ENCODE measurements at places on chromosomes 13 and 19.

GRCh38 chr19:41265395-41266153 is 1.4 kb downstream of the HNRNPUL1 start:
- peak; percentile 43 for DNase-seq

- peak; percentile 5 for DNase-seq
Observed at GRCh38 chr13:44108331-44108858, 228.7 kb downstream of the LACC1 start.

DNA sequence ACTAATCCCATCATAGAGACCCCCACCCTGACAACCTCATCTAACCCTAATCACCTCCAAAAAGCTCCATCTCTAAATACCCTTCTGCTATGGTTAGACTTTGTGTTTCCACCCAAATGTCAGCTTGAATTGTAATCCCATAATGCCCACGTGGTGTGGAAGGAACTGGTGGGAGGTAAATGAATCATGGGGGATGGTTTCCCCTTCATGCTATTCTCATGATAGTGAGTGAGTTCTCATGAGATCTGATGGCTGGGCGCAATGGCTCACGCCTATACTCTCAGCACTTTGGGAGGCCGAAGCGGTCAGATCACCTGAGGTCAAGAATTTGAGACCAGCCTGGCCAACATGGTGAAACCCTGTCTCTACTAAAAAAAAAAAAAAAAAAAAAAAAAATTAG is 2.6 kb downstream of the VMAC start:
- DNase-seq: no peak

DNA sequence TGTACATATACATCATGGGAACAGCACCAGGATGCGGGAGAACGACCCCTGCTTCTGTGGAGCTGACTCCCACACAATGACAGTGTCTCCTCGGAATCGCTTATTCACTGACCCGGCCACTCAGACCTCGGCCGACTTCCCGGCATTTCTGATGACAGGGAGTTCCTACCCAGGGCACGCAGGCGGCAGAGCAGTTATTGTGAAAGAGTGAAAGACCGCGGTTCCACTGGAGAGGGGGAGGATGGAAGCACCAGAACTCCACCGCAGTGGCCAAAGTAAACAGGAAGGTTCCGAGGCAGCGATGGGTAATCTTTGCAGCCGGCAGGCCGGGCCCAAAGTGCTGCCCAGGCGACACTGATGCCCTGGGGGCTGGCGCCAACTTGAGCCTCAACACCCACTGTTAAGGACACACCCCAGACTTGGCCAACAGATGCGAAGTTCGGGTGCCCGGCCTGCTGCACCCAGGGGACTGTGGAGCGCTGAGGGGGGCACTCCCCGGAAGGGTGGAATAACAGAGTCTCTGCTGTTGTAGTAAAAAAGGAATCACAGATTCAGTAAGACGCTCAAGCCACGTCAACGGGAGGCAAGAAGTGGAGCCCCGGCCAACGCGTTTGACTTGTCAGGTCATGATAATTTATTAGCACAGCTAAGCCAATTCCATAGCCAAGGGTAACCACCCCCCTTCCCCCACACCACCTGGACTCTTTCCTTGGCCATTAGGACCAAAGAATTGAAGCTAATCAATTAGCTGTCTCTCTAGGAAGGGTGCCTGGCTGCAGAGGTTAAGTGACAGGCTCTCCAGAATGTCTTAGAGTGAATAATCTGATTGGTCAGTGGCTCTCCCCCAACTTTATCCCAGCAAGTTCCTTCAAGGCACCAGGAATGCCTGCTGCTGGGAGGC is 5.8 kb downstream of the MLLT1 start:
- DNase-seq: no peak

DNA sequence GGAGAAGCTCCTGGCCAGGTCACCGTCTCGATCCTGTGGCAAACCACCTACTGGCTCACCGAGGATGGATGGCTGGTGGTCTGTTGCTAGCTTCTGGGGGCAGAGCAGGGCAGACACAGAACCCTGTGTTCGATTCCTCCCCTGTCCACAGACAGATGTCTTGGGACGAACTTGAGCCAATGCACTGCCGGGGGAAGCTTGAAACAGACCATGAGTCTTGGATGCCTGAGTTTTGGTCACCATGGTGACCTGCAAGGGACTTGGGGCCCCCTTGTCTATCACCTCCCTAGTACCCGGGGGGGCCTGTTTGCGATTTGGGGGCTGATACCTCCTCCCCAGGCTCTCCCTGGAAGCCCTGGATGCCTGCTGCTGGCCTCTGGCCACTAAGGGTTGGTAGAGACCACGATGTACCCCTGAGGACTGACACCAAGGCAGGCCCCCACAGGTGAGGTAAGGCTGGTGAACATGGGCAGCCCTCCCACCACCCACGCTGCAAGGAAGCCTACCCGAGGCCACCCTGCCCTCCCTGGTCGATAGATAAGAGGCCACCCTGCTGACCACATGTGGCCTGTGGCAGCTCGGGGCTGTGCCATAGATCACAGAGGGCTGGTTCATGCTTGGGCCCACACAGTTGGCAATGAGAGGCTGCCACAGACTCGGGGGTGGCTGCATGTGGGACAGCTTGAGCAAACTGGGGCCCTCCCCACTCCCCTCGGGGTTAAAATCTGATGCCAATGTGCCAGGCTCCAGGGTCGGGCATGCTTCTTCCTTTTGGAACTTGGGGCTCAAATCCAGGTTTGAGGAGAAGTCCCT is 10.7 kb downstream of the IQCN start:
- no peak for DNase-seq

- DNase-seq: no peak
Observed at GRCh38 chr13:43260999-43261398, 237.6 kb downstream of the DNAJC15 start.

DNA sequence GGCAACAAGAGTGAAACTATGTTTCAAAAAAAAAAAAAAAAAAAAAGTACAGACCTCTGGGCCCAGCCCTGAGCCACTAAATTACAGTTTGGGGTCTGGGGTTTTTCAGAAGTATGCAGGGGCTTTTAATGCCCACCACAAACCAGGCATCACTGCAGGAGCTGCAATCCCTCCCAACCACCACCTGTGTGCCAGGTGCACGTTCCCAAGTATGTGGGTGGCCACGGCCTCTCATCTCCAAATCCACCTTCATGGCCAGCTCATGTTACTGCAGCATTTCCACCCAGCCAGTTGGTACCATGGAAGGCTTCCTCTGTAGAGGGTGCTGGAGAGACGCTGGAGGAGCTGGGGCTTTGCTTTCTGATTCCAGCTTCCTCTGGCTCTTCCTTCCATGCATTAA is 26.5 kb downstream of the CEP89 start:
- DNase-seq: no peak

DNA sequence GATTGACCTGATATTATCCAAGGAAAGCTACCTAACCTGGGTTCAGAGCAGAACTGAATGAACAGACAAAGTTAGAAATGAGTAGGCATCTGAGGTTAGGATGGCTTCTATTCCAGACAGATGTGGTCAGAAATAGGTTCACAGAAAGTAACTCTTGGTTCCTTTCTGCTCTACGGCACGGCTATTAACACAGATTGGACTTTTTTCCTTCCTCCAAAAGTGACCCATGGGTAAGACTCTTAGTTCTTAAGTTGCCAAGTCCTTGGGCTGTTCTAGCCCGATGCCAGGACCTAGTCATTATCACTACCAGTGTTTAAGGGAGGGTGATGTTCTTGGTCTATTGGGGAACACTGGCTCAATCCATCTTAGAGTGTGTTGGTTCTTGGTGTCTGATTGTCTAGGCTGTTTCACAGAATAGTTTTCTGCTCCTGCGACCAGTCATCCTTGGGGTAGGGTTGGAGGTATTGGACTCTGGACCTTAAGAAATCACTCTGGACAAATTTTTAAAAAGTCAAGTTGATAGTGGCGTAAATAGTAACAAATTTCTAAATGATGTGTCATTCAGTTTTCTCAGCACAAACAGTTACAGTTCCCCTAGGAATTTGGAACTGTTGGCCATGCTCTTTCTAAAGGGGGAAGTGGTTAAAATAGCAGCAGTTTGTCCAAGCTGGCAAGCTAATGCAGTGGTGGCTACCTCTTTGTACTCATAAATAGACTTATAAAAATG is 60.1 kb upstream of the MYCBP2 start:
- peak; percentile 50 for DNase-seq

- peak; percentile 36 for DNase-seq
Observed at GRCh38 chr13:32211813-32212212, 103.3 kb downstream of the ZAR1L start.

- DNase-seq: no peak
Observed at GRCh38 chr13:113879017-113879416, 15.1 kb upstream of the GAS6 start.

- no peak for DNase-seq
Observed at GRCh38 chr13:34620074-34620850, 321.8 kb upstream of the NBEA start.

DNA sequence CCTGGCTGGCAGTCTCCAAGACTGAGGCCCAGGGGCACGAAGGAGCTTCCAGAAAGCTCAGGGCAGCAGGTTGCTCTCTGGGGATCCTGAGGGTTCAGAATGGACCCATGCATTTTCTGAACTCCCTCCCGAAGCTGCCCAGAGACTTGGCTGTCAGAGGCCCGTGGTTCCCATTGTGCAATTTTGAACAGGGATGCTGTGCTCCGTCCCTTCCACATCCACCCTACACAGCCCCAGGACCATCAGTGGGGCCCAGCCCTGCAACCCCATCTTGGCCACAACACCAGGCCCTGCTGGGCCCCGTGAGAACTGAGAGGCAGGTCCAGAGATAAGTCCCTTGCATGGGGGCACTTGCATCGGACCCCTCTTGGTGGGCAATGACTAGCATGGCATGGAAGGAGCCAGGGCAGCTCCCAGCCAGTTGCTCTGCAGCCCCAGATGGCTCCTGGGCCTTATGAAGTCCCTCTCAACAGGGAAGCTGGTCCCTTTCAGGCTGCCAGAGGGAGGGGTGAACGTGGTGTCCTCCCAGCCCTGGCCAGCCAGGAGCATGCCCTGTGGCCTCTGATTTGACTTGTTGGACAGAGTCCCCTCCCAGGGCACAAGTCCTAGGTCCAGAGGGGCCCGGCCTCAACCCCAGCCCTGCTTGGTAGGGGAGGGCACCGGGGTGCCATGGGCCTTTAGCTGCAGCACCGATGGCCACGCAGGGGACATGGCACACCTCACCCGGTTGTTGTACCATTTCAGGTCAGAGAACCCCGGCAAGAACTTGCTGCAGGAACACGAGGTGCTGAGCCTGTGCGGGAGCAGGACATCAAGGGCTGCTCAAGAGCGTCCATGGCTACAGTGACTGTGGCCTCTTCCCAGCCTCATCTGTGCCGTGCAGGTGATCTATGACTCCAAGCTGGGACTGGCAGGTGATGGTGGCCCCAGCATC is 17.3 kb upstream of the ZNF14 start:
- no peak for DNase-seq

- no peak for DNase-seq
Observed at GRCh38 chr19:6424195-6424938, at the start of gene KHSRP. KHSRP (minus strand) TSS chr19:6424811; CDS start chr19:6424701, 110 bp downstream.

GRCh38 chr13:29573190-29573589 is 22.3 kb downstream of the SLC7A1 start:
- no peak for DNase-seq

DNA sequence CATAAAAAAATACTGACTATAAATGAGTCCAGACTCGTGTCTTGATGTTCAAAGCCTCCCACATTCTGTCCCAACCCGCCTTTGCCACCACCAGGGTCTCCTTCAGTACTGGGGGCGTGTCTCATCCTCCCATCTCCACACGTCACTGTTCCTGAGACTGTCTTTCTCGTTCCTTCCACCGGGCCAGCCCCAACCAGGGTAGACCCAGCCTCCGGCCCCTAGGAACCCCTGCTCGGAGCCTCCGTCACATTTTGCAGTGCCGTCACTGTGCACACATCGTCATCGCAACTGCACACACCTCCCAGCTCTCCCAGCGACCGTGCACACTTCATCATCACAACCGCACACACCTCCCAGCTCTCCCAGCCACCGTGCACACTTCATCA is 73.4 kb downstream of the SPACA7 start:
- DNase-seq: no peak

GRCh38 chr13:83221813-83222241 is 660.4 kb downstream of the SLITRK1 start:
- DNase-seq: no peak

- DNase-seq: peak; percentile 80
Observed at GRCh38 chr13:50543782-50544181, 299.7 kb downstream of the DLEU7 start.

GRCh38 chr19:41530761-41531301 is 45.1 kb upstream of the CEACAM21 start:
- no peak for DNase-seq

GRCh38 chr13:110176431-110176830 is 130.5 kb downstream of the COL4A1 start:
- no peak for DNase-seq

- DNase-seq: no peak
Observed at GRCh38 chr13:51938454-51938853, 72.8 kb downstream of the ATP7B start.

DNA sequence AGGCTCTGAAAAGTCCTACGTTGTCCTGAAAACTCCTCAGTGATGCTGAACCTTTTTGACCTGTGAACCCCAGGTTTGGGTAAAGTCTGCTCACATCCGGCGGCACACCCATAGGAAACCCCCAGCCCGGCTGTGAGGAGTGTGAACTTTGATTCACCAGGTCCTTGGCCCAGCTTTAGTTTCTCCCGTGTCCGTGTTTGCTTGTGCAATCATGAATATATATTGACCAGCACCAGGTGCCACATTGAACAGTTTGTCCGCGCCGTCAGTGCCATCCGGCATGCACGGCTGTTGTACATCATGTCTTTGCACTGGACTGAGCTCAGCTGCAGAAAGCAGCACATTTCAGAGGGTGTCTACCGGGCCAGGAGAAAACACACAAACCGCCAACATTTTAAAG is 45.3 kb downstream of the NFIC start:
- DNase-seq: no peak

DNA sequence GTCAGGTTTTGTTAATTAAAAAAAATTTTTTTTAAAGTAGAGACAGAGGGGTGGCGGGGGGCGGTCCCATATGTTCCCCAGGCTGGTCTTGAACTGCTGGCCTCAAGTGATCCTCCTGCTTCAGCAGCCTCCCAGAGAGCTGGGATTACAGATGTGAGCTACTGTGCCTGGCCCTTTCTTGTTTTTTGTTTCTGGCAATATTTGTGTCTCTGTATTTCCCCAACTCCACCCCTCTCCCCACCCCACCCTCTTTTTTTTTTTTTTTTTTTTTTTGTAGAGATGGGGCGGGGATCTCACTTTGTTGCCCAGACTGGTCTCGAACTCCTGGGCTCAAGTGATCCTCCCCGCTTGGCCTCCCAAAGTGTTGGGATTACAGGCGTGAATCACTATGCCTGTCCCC is 600 bp upstream of the CAPN12 start:
- no peak for DNase-seq

GRCh38 chr13:71967990-71968389 is 101.0 kb upstream of the DACH1 start:
- no peak for DNase-seq

- no peak for DNase-seq
Observed at GRCh38 chr13:33045851-33046592, 29.8 kb downstream of the KL start.
